AG10803 (cell line): ENCODE measurements at places on chromosomes 2 and 18.
A peak's percentile ranks its signal among the peaks of the same experiment; 100 is the strongest.

DNA sequence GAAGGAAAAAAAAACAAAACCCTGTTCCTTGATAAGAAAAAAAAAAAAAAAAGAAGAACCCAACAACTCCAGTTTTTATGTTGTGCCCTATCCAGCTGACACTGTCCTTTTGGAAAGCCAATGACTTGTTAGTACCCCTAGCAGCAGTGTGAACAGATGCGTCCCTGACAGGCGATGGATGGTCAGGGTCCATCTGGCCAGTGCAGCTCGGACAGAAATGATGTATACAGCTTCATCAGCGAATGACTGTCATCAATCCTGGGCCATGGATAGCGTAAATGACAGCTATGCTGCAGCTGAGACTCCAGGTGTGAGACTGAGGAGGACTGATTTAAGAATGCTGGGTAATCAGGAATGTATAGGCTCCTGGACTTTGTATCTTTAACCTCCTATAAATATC is 318.8 kb upstream of the FIGN start:
- DNase-seq = no peak

DNA sequence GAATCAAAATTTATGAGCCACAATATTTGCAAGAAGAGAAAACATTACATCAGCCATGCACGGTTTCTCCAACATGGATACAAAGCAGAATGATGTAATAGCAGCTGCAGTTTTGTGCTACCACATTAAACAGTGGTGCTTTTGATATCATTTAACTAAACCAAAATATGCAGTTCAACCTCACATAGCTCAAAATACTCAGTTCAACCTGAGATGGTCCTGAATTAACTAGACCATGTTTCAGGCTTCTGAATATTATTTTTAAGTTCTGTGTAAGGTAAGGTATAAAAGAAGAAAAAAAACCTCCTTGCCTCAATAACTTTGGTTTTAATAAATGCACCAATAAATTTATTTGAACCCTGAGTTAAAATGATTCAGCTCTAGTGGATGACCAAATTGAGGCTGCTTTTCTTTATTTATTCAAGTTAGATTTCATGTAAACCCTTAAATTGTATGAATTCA is 18.8 kb upstream of the TSPYL6 start:
- peak; percentile 90 for DNase-seq

DNA sequence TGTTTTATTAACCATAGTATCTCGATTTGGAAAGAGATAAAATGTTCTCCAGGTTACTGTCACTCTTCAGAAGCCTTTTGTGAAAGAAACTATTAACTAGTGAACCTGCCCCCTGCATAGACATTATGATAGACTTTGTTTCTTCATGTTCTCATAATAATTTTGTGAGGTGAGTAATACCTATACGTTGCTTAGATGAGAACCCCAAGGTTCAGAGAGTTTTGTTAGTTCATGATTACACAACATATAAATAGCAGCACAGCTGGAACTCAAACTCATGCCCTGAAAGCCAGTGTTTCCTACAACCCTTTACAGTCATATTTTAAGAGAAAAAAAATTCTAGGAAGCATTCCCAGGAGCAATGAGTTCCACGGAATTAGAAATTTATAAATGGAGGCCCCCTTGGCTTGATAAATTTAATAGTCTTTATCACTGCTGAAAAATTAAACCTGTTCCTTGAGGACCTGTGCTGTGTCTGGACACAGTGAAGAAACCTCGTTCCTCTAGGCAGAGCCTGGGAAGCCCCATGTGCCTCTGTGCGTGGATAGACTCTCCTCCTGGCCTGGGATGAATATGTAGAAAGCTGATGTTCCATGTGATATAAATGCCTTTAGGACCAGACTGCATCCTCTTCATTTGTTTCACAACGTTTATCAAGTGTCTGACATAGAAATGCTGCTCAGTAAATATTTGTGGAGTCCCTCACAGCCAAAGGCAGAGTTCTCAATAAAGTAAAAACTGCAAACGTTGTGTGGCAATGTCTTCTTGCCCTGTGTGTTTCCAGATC is 1257.0 kb upstream of the GYPC start:
- DNase-seq = no peak

DNA sequence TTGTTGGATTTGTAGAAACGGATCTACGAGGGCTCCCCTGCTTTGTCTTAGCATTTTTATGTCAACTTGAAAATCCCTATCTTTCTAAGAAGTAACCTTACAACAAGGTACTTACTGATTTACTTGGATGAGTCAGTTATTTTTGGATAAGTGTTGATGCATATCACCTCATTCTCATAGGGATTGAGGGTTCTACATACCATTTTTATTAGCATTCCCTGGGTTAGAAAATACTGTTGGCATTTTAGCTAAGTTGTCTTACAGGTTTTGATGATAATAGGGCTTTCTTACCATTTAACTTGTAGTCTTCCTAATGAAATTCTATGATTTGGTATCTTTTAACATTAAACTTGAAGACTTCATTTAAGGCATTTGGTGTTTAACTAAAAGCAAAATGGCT is 125.2 kb downstream of the UBE2E3 start:
- DNase-seq = no peak

- DNase-seq = no peak
Measured at GRCh38 chr18:3102983-3103382, 90.0 kb upstream of the LPIN2 start.

GRCh38 chr18:7749510-7749981 is 182.4 kb downstream of the PTPRM start:
- peak; percentile 32 for DNase-seq

GRCh38 chr2:221465776-221466175 is 106.3 kb downstream of the EPHA4 start:
- no peak for DNase-seq

GRCh38 chr2:50591642-50592041 is 440.3 kb downstream of the NRXN1 start:
- DNase-seq = no peak
